ENCODE measurements at places on chromosomes 16 and 17.
A peak's percentile ranks its signal among the peaks of the same experiment; 100 is the strongest.

DNA sequence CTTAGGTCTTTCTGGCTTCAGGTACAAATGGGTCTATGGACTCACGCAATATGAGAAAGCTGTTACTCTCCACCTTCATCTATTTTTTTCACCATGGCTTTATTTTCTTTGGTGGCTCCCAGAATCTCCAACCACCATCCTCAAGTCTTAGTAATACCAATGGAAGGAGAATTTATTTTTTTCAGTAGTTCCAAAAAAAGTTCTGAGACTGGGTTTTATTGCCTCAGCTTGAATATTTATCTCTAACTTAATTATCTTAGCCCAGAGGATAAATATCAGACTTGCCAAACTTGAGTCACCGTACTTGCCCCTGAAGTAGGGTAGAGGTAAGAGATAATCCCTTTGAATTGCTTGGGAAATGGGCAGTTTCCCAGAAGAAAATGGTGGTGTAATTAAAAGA lies 23.2 kb upstream of the CACNG3 start:
- no peak for DNase-seq

- no peak for DNase-seq
These were observed 97.3 kb downstream of the SDK2 start for GRCh38 chr17:73546770-73547536.

DNA sequence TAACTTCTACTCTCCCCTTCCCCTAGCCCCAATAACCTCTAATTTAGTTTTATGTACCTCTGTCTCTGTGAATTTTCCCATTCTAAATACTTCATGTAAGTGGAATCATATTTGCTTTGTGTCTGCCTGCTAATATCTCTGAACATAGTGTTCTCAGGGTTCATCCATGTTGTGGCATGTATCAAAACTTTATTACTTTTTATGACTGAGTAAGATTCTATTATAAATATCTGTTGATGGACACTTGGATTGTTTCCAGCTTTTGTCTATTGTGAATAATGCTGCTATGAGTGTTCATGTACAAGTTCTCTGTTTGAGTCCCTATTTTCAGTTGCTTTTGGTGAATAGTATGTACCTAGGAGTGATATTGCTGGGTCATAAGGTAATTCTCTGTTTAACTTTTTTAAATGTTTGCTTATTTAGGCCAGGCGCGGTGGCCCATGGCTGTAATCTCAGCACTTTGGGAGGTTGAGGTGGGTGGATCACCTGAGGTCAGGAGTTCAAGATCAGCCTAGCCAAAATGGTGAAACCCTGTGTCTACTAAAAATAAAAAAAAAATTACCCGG lies 92.8 kb downstream of the CHD9 start:
- no peak for DNase-seq

DNA sequence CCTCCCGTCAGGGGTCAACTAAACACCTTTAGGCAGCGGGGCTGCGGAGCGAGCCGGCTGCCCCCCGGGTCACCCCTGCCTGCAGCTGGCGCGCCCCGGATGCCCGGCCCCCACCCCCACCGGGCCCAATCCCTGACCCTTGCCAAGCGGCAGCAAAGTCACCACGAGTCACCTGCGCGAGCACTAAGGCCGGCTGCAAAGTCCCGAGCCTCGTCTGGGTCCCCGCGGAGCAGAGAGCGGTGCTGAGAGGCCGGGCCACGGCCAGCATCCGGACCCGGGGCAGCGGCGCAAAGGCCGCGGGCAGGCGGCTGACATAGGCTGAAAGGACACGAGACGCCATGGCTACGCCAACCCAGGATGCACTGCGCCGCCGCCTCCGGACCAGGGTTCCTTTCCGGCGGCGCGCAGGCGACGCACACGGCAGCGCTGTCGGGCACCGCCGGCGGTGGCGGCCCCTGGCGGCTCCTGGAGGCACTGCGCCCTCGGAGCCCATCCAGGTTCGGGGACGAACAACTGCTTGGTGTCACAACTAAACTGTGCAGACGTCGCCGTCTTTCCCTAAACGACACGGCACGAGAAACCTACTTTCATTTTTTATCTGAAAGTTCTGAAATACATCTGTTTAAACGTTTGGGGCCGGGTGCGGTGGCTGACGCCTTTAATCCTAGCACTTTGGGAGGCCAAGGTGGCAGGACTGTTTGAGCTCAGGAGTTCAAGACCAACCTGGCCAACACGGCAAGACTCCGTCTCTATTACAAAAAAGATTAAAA lies at the start of gene NDUFAB1:
Gene NDUFAB1 (minus strand): TSS at position 366 of the 770 bp plus-strand sequence. CDS start 26 bp downstream, at position 340.
- DNase-seq: peak; percentile 27

DNA sequence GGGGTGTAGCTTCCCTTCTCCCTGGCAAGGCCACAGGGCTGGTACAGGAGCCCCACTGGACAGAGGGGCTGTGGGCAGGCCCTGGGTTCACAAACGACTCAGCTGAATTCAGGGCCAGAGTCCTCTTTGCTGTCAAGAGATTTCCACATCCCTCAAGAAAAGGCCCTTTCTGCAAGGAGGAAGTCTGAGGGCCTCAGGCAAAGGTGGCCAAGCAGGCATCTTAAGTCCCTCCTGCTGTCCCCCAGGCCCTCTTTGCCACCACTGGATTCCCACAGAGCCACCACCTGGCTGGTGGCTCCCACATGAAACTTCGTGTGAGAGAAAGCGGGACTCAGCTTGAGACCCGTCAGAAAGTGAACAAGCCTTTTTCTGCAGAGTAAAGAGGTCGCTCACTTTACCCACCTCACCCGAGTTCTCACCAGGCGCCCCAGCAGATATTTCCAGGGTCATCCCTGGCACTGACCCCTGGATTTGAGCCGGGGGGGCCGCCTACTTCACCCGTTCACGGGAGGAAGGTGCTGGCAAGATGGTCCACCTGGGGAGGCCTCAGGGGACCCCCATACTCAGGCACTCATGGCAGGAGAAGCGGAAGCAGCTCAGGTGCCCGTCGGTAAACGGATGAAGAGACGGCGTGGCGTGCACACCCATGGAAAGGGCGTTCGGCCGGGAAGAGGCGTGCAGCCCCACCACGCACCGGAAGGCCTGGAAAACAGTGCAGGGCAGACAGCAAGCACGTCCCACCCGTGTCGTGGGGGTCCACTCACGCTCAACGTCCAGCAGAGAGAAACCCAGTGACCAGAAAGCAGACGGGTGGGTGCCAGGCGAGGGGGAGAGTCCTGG lies 3.6 kb downstream of the RNF166 start:
- DNase-seq: no peak

DNA sequence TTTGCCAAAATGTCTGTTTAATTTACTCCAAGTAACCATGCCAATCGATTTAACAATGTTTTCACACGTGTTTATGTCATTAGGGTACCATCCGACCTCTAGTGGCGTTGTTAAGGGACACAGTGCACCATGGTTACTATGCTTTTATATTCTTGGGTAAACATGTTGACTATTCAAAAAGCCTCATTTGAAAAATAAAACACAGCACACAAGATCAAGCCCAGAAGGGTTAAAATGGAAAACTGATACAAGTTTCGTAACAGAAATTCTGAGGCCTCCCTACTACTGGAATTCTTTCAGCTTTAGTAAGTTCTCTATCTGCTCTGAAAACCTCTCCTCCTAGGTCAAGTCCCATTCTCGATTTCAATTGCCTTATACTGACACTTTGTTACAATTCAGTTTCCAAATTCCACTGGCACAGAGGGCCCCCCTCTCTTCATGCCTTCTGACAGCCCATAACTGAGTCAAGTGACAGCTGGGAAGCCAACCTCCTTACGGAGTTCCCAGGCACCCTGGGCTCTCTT lies 2.1 kb downstream of the CFAP20 start:
- no peak for DNase-seq

DNA sequence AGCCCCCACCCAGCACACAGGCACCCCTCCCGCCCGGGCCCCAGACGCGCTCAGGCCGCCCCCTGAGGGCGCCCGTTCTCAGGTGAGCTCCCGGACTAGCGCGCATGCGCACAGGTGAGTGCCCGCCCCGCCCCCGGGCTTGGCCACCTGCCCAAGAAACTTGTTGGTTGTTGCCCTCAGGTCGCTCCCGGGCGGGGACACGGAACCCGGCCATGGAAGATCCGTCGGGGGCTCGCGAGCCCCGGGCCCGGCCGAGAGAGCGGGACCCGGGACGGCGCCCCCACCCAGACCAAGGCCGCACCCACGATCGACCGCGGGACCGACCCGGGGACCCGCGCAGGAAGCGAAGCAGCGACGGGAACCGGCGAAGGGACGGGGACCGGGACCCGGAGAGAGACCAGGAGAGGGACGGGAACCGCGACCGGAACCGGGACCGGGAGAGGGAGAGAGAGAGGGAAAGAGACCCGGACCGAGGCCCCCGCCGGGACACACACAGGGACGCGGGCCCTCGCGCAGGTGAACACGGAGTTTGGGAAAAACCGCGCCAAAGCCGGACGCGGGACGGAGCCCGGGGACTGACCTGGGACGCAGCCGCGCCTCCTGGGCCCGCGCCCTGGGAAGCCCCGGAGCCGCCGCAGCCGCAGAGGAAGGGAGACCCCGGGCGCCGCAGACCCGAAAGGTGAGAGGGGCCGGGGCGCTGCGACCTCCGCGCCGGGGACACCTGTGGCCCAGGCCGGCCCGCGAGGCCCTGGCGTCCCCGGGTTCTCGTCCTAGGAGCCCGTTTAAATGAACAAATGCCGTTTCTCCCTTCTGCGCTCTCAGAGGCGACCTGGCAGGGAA lies at the start of gene MARVELD3:
Gene MARVELD3 (plus strand): TSS at position 167 of the 840 bp plus-strand sequence. CDS start 46 bp downstream, at position 213.
- no peak for DNase-seq

DNA sequence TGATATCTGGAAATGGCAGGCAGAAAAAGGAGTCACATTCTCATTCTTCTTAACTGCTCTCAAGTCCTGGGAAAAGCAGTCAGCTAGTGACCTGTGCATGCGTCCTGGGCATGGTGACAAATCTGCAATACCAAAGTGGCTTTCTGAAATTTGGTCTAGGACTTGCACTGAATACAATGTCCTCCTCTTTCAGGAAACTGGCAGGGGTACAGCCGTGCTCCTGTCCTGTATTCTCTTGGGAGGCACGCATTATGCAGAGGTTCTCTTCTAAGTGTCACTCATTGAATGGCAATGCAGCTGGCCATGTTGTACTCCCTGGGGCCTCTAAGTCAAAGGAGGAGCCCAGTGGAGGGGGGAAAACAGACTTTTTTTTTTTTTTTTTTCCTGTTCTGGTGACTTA lies 10.6 kb downstream of the PHF12 start:
- DNase-seq: no peak
